ENCODE measurements at places on chromosomes 1 and 21. TPM values are rescaled to one million over a fixed set of nuclear protein-coding genes. Genes with fewer than 3 reads are reported as not detected.

NLRP3 gene
- total RNA-seq, result 0.87 TPM

OR2T11 gene
- 0.53 TPM for total RNA-seq

WDR3 gene
- total RNA-seq, result 24.5 TPM

- DNase-seq, result no peak
- H3K36me3 ChIP-seq, result no peaks in the 10 kb centered on the region
- peaks cover 4% of the 10 kb centered on the region for H3K4me1 ChIP-seq
- H3K27me3 ChIP-seq, result no peaks in the 10 kb centered on the region
Measured at GRCh38 chr1:147892216-147892615, 10.4 kb upstream of the GJA8 start.

DNA sequence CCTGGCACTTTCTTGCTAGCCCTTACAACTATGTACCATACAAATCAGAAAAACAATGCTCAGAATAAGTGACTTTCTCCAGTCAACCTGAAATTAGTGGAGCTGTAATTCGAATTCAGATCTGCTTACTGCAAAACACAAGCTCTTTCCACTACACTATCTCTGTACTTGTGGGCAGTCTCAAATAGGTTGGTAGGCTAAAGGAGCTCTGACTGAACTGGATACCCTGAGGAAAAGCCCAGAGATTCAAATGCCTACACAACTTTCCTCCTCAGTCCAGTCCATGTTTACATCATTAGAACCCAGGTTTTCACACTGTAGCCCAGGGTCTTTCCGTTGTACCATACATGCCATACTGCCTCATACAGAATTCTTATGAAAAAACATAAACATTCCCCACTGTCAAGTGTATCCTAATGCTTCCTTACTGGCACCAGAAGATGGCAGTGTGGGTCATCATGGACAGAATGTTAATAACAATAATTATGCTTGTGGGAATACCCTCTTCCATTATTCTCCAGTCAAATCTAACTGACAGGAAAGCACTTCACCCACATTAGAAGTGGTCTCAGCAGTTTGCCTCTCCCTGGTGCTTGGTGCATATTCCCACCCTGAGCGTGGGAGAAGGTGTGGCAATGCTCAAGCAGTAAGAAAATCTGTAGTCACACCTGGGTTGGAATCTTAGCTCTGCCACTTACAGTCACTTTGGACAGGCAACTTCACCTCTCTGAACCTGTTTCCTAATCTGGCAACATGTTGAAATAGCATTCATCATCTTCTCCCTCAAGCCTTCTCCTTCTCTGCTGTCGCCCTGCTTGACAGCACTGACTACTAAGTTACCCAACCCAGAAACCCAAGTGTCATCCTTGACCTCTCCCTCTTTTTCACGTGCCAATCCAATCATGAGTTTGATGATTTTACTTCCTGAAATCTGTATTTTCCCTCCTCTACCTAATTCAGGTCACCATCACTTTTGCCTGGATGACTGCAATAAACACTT is 14.4 kb upstream of the ZFYVE9 start:
- no peaks in the 10 kb centered on the region for H3K36me3 ChIP-seq
- no peaks in the 10 kb centered on the region for H3K27me3 ChIP-seq
- H3K27ac ChIP-seq, result no peak overlapping the region
- no peak overlapping the region for H3K4me3 ChIP-seq

- no peak for DNase-seq
- no peak overlapping the region for H3K4me3 ChIP-seq
- no peaks in the 10 kb centered on the region for H3K27me3 ChIP-seq
- H3K27ac ChIP-seq, result no peak overlapping the region
- H3K4me1 ChIP-seq, result no peaks in the 10 kb centered on the region
Measured at GRCh38 chr1:111471538-111471937, 2.2 kb upstream of the C1orf162 start.

DNA sequence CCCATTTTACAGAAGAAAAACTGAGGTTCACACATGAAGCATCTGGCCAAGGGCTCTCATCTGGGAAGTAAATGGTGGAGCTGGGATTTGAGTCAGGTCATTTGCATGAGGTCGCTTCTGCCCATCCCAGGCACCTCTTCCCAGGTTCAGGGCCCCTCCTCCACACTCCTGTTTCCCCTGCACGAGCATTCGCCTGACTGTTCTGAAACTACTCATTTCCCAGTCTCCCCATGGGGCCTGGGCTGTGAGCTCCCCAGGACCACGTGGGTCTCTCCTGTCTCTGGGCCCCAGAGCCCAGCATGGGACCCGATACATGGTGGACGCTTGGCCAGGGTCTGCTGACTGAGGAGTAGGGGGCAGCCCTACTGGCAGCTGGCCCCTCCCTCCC is 360.8 kb downstream of the MATN1 start:
- peaks cover 8% of the 10 kb centered on the region for H3K27me3 ChIP-seq
- no peak for DNase-seq
- no peaks in the 10 kb centered on the region for H3K4me1 ChIP-seq
- no peaks in the 10 kb centered on the region for H3K36me3 ChIP-seq

Measured in suprapubic skin (tissue), 4 donors.